ENCODE measurements at places on chromosomes 16 and 17. TPM values are rescaled to one million over a fixed set of nuclear protein-coding genes. Genes with fewer than 3 reads are reported as not detected.

DVL2 gene
- 37.3 TPM for total RNA-seq

ACLY gene
- total RNA-seq, result 207 TPM

GJD3 gene
- total RNA-seq, result not detected

CLEC3A gene
- not detected for total RNA-seq

VWA3A gene
- total RNA-seq, result not detected

YPEL3 gene
- 6.2 TPM for total RNA-seq

FOXC2 gene
- total RNA-seq, result 1.3 TPM

PPP1R27 gene
- not detected for total RNA-seq

PRAC1 gene
- total RNA-seq, result not detected

VAT1L gene
- total RNA-seq, result 10.3 TPM

TMC8 gene
- total RNA-seq, result 0.09 TPM

BCAR1 gene
- total RNA-seq, result 100 TPM

ZG16B gene
- total RNA-seq, result 0.09 TPM

PTX4 gene
- total RNA-seq, result not detected

KRT33B gene
- total RNA-seq, result not detected

CD300H gene
- total RNA-seq, result not detected

MEAK7 gene
- total RNA-seq, result 15.6 TPM

HEXD gene
- 11.5 TPM for total RNA-seq

KRT33A gene
- total RNA-seq, result not detected

ZNF750 gene
- total RNA-seq, result 0.09 TPM
